ENCODE measurements at places on chromosomes 11 and 22.

- no peak for DNase-seq
Measured at GRCh38 chr22:30416403-30416802, 9.2 kb upstream of the MTFP1 start.

DNA sequence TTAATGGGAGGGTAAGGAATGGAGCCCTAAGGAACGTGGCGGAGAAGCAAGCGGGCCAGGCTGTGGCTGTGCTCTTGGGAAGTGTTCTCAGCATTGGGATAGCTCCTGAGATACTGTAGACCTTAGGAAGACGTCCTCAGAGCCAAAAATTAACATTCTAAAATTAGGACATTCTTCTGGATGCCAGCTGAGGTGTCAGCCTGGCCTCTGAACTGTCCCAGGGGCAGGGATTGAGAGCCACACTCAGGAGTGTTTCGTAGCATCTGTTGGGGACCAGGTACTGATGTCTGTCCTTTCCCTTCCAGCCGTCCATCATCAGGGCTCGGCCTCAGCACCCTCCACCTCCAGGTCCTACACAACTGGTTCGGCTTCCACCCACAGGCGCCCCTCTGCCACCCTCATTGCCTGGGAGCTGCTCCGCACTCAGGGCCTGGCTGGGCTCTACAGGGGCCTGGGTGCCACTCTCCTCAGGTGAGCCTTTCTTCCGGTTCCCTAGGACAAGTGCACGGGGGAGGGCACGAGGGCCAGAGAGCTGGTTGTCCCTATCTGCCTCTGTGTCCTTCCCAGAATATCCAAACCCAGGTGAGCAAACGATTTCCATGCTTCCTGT lies 23.6 kb downstream of the SLC25A18 start:
- DNase-seq: no peak

GRCh38 chr11:120515186-120515723 lies 3.7 kb downstream of the GRIK4 start:
- no peak for DNase-seq

GRCh38 chr22:42243802-42244060 lies 26.7 kb downstream of the TCF20 start:
- no peak for DNase-seq

DNA sequence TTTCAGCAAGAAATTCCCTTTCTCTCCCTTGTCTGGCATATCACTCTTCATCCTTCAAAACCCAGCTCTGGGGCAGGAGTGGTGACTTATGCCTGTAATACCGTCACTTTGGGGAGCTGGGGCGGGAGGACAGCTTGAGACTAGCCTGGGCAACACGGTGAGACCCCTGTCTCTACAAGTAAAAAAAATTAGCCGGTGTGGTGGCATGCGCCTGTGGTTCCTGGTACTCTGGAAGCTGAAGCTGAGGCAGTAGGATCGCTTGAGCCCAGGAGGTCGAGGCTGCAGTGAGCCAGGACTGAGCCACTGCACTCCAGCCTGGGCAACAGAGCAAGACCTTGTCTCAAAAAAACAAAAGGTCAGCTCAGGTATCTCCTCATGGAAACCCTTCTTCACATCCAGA lies 1.4 kb upstream of the RCE1 start:
- no peak for DNase-seq

GRCh38 chr11:128924104-128924503 lies 18.6 kb downstream of the TP53AIP1 start:
- no peak for DNase-seq

GRCh38 chr11:67119585-67120391 lies 725 bp downstream of the KDM2A start:
- no peak for DNase-seq

DNA sequence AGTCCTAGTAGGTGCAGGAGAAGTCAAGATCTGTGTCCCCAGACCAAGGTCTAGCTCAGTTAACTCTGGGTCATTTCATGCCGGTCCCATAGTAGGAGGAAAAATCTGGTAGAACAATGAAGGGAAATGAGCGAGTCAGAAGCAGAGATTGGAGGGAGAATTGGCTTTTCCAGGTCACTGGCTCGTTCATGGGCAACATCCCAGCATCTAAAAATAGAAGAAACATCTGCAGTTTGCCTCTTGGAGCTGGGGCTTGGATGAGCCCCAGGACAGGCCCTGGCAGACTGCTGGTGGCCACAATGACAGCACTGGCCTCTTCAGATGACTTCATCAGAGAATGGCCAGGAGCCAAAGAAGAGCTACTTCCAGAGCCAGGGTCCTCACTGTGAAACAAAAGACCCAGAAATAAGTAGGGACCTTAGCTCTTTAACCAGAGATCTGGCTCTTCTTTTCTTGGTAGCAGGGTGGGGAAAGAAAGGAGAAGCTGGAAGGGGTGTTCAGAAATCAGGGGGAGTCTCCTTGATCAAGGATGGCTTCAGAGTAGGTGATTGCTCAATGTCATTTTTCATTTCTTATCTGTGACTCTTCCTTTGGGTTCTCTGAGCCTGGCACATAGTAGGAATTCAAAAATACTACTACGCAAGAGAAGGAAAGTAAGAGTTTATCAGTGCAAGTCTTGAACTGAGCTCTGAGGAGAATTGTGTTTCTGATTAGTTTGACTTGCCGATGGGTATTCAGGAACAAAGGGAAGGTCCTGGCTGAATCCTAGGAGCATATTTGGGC lies 102.6 kb downstream of the TMPRSS5 start:
- DNase-seq: no peak

DNA sequence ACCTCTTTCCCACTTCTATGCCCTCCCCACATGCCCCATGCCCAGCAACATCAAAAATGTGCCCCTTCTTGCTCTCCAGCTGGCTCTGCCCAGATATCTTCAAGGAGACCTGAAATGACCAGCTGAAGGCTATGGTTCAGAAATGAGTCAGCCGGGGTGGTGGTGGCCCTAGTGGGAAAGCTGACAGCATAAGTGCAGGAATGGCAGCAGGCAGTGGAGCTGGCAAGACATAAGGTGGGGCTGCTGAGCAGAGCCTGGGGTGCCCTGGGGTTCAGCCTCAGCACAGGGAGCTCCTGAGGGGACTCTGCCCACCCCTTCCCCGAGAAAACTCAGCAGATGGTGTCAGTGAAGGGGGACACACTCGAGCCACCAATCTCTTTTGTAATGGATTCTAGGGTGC lies 593.4 kb downstream of the BUD13 start:
- DNase-seq: no peak

- DNase-seq: no peak
Measured at GRCh38 chr11:60360621-60361020, 17.7 kb upstream of the MS4A7 start.

GRCh38 chr22:49321477-49322055 lies 506.1 kb downstream of the BRD1 start:
- DNase-seq: no peak

- peak; percentile 51 for DNase-seq
Measured at GRCh38 chr11:77151804-77152509, 23.9 kb downstream of the MYO7A start.

DNA sequence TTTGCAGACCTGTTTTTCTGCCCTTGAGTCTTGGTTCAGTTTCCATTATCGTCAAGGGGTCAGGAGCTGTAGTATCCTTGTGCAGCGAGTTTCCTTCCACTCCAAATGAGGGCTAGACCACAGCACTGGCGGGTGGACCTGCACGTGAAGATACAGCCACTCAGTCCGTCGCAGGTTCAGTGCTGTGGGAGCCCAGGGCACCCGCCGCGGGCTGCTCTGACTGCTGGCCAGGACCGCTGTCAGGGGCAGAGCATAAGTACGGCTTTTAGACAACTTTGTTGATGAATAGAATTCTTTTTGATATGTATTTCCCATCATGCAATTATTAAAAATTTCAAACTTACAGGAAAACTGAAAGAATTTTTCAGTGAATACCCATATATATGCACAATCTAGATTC lies 56.6 kb downstream of the NF2 start:
- no peak for DNase-seq

DNA sequence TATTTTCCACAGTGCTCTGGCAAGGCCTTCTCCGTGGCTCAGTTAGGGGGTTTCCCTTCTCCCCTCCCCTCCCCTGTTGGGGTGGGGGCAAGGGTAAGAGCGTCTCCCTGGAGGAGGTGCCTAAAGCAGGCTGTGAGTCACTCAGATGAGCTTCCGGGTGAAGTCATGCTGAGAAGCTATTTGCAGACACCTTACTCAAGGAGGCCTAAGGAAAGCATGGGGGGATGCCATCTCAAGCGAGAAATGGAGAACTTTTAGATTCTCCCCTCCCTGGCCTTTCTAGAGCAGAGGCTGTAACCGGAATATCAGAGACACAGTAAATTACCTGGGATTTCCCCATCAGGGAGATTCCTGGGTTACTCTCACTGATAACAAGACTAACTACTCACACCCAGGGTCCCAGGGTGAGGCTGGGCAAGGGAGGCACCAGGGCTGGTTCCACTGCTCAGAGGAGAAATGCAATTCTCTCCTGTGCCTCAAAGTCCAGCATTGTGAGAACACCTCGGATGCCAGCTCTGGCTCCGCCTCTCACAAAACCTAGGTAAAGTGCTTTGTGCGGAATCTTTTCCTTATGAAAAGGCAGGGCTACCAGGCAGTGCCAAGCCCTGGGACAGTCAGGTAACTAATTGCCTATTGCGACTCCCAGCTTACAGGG lies 123.6 kb downstream of the ABTB2 start:
- DNase-seq: peak; percentile 73

GRCh38 chr11:27820249-27820648 lies 120.0 kb upstream of the BDNF start:
- DNase-seq: no peak

All from T-helper 22 cell (primary cell).